ENCODE measurements at places on chromosomes 1 and 21.

DNA sequence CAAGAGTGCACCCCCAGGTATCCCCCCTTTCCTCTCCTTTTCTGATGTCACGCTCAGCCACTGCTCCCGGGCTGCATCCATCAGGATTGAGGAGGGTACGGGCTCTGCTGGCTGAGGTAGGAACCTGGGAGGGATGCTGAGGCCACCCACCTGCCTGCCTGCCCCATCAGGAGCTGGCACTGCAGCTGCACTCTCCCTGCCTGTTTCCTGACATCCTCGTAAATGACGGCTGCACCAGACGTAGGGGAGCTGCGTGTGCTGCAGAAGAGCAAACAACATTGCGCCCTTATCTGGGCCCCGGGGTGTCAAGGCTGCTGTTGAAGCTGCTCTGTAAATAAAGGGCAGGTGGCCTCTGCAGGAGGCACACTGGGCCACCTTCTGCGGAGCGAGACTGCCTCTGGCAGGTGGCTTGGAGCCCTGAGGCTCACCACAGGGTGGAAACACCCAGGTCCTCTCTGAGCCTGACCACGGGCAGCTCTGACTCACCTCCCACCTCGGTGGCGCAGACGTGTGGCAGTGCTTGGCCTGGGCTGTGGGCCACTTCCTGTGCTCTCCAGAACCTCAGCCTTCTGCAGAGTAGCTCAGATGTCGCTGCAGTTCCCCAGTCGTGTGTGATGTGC is 30.9 kb downstream of the SNAP47 start:
- DNase-seq: peak; percentile 58
- H3K27ac ChIP-seq: no peak overlapping the region
- H3K27me3 ChIP-seq: no peaks in the 10 kb centered on the region
- H3K4me1 ChIP-seq: peaks cover 21% of the 10 kb centered on the region

DNA sequence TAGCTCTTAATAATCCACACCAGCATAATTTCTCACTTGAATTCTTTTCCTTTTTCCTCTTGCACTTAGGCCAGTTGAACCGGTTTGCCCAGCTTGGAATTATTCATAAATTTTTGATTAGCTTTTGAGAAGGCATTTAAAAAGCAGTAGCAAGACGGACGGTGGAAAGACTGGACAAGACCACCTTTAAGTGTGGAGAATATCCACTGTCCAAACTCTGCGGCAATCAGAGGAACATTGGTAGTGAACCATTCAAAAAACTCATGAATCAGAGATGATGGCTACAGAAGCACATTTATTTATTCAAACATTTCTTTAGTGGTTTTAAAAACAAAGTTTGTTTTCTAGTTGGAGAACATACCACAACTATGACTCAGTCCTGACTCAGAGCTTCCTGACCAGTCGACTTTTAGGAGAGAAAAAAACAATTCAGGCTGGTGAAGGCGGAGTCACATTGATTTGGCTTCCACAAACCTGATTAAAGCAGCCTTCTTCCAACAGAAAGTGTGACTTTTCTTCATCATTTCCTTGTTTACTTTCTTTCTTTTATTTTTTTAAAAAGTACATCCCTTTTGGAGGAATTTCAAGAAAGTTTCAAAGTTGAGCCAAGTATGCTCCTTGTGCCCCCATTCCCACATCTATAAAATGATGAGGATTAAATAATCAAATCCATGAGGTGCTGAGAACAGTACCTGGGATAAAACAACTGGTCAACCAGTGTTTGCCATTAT is 128.8 kb downstream of the ADSS2 start:
- no peaks in the 10 kb centered on the region for H3K27me3 ChIP-seq
- H3K27ac ChIP-seq: peak overlapping the region; percentile 88

DNA sequence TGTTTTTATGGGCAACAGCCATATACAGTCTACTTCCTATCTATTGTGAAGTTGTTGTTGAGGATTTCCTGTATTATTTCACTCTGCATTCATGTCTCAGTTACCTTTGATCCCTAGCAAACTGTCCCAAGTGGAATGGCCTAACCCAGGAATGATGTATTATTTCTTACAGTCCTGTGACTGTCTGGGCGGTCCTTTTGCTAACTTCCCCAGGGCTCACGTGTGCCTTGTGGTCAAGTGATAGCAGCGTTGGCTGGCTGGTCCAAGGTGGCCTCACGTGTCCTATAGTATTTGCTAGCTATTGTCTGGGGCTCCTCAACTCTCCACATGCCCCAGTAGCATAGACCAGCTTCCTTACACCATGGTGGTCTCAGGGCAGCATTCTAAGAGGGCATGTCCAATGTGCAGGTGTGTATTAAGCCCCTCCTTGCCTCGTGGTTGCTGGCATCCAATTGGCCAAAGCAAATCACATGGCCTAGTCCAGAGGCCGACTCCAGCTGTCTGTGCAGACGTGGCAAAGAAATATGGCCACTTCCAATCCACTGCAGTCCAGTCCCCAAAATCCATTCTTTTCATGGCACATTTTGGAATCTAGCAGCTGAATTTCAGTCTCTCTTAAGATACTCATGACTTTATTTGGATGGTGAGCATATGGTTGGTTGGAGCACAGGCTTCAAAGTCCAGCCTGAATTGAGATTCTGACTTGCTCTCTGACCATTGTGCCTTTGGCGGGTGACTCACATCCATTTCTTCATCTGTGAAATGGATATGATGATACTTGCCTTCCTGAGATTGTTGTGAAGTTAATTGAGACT is 94.1 kb downstream of the GALNT2 start:
- H3K27me3 ChIP-seq: no peaks in the 10 kb centered on the region
- peak; percentile 61 for DNase-seq

- peaks cover 45% of the 10 kb centered on the region for H3K4me1 ChIP-seq
- H3K27me3 ChIP-seq: no peaks in the 10 kb centered on the region
- no peak overlapping the region for H3K27ac ChIP-seq
- no peak for DNase-seq
- H3K4me3 ChIP-seq: no peak overlapping the region
- no peaks in the 10 kb centered on the region for H3K36me3 ChIP-seq
Observed at GRCh38 chr1:21297975-21298374, 7.7 kb upstream of the ECE1 start.

DNA sequence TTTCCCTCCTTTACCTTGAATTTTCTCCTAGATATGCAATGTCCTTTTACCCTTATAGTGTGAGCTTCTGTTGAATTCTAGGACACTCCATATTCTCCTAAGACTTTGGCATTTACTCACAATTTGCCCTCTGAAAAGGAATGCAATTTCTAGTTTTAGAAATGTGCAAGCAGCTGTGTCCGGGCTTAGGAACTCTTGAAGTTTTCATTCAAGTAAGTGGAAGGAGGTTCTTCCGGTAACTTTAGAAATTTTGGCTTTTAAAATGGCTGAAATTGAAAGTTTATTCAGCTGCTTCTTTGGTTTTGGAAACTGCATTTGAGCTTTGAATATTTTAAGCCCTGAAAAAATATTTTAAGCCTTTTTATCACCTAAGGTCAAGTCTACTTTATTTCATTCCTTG is 56.3 kb downstream of the DPH5 start:
- H3K27me3 ChIP-seq: no peaks in the 10 kb centered on the region
- no peak overlapping the region for H3K4me3 ChIP-seq
- no peaks in the 10 kb centered on the region for H3K4me1 ChIP-seq
- no peak overlapping the region for H3K27ac ChIP-seq
- peaks cover 6% of the 10 kb centered on the region for H3K36me3 ChIP-seq

DNA sequence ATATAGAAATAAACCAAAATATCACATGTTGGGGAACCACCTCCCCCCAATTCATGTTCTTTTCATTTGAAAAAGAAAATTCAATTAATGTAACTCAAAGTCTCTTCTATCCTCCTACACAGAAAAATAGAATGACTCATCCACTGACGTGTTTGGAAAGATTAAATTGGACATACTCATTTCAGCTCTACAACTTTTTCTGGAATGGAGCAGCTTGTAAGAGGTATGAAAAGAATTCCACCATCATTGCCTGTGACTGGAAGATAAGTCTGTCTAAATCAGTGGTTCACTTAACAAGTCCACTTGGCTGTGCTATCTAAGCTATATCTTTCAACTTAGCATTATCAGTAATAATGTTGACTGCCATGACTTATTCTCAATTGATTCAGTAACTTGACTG is 702.3 kb downstream of the BRINP3 start:
- no peak overlapping the region for H3K27ac ChIP-seq
- H3K36me3 ChIP-seq: no peaks in the 10 kb centered on the region
- H3K4me3 ChIP-seq: no peak overlapping the region
- no peaks in the 10 kb centered on the region for H3K27me3 ChIP-seq
- H3K4me1 ChIP-seq: no peaks in the 10 kb centered on the region
- no peak for DNase-seq

DNA sequence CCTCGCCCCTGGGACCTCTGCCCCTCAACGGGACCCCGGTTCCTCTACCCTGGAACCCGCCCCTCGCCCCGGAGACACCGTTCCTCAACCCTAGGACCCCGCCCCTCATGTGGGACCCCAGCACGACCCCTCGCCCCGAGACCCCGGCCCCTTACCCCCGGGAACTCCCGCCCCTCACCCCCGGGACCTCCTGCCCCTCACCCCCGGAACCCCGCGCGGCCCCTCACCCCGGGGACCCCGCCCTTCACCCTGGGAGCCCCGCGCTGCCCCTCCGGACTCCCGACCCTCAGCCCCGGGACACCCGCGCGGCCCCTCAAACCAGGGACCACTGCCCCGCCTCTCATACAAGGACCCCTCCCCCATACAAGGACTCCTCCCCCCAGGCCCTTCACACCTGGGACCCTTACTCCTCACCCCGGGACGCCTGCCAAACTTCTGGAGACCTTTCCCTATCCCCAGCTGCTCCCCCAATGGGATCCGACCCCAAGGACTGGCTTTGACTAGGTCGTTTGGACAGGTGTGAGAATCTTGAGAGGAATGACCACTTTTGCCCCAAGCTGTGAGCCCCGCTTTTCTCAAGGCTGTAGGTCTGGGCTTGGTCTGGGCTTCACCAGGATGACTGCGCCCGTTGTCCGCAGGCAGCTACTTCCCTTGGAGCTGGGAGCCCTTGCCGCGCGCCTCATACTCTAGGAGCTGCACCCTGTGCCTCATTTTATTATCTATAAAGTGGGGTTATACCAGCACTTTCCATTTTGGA is 843 bp downstream of the DIP2A start:
- peak; percentile 86 for DNase-seq
- peak overlapping the region; percentile 88 for H3K27ac ChIP-seq
- peak overlapping the region; percentile 82 for H3K4me3 ChIP-seq
- no peaks in the 10 kb centered on the region for H3K27me3 ChIP-seq
- H3K4me1 ChIP-seq: peaks cover 43% of the 10 kb centered on the region
- no peaks in the 10 kb centered on the region for H3K36me3 ChIP-seq

GRCh38 chr1:24506691-24507381 is 4.2 kb downstream of the RCAN3 start:
- no peak overlapping the region for H3K4me3 ChIP-seq
- H3K27me3 ChIP-seq: no peaks in the 10 kb centered on the region
- H3K27ac ChIP-seq: peak overlapping the region; percentile 25
- DNase-seq: no peak
- no peaks in the 10 kb centered on the region for H3K36me3 ChIP-seq

GRCh38 chr1:56469640-56470371 is 109.6 kb downstream of the PLPP3 start:
- H3K4me3 ChIP-seq: no peak overlapping the region
- H3K27me3 ChIP-seq: no peaks in the 10 kb centered on the region
- peaks cover 31% of the 10 kb centered on the region for H3K4me1 ChIP-seq

GRCh38 chr21:38590449-38591217 is 92.4 kb upstream of the ERG start:
- H3K36me3 ChIP-seq: no peaks in the 10 kb centered on the region
- DNase-seq: no peak
- no peak overlapping the region for H3K4me3 ChIP-seq

GRCh38 chr1:110722807-110723206 is 48.1 kb upstream of the KCNA3 start:
- H3K4me1 ChIP-seq: no peaks in the 10 kb centered on the region
- DNase-seq: peak; percentile 23
- H3K4me3 ChIP-seq: no peak overlapping the region
- H3K27ac ChIP-seq: no peak overlapping the region
